Foreskin keratinocyte (primary cell): ENCODE measurements at places on chromosomes 4 and X.

- DNase-seq = peak; percentile 46
Observed at GRCh38 chr4:142846108-142846728, at the start of gene INPP4B. Gene INPP4B, minus strand, starts transcription at chr4:142846301.

GRCh38 chrX:150357790-150358189, 5.3 kb upstream of the MAMLD1 start:
- no peak for DNase-seq

GRCh38 chr4:82038936-82039335, 334.9 kb downstream of the HNRNPD start:
- no peak for DNase-seq

GRCh38 chr4:146763560-146763959, 124.9 kb downstream of the POU4F2 start:
- DNase-seq = no peak

DNA sequence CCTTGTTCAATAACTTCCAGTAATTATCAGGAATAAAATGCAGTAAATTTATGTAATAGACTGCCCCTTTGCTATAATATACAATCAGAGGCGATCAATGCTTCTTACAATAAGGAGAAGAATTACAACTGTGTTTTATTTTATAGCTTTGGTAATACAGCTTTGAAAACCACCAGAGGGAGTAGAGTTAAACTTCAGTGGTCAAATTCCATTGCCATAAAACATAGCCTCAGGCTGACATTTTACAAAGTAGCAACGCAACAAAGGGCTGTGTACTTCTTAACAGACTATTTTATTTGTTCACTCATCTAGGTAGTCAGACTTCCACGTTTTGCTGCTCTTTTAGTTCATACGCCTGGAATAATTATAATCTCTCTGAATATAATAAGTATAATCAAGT, 58.5 kb downstream of the TEX13C start:
- no peak for DNase-seq

DNA sequence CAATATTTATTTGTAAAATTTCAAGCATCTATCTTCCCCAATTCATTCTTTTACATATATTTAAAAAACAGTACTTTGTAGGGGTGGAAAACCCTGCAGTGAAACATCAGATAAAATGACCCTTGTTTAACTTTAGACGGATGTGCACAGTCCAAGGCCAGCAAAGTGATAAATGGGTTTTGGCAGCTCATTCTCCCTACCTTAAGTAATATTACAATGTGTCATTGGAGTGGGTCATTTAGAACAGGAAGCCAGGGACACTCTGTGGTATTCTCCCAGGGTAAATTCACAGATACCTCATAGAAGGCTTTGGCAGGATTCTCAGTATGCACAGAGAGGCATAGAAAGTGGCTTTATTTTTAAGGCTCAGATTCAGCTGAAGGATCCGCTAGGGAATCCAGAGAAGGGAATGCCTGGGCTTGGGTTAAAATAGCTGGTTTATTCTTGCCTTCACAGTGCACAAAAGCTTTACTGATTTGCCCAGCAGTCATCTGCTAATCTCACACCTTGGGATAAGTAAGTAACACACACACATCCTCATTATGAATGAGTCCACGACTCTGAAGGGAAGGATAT, 206.7 kb downstream of the RASL11B start:
- DNase-seq = no peak

- no peak for DNase-seq
Observed at GRCh38 chrX:137432609-137433008, 133.3 kb upstream of the ZIC3 start.

- no peak for DNase-seq
Observed at GRCh38 chrX:107678957-107679740, 50.8 kb downstream of the PRPS1 start.

GRCh38 chr4:20078644-20079043, 173.1 kb upstream of the SLIT2 start:
- no peak for DNase-seq

GRCh38 chr4:145041378-145041777, 56.6 kb downstream of the ANAPC10 start:
- DNase-seq = no peak

DNA sequence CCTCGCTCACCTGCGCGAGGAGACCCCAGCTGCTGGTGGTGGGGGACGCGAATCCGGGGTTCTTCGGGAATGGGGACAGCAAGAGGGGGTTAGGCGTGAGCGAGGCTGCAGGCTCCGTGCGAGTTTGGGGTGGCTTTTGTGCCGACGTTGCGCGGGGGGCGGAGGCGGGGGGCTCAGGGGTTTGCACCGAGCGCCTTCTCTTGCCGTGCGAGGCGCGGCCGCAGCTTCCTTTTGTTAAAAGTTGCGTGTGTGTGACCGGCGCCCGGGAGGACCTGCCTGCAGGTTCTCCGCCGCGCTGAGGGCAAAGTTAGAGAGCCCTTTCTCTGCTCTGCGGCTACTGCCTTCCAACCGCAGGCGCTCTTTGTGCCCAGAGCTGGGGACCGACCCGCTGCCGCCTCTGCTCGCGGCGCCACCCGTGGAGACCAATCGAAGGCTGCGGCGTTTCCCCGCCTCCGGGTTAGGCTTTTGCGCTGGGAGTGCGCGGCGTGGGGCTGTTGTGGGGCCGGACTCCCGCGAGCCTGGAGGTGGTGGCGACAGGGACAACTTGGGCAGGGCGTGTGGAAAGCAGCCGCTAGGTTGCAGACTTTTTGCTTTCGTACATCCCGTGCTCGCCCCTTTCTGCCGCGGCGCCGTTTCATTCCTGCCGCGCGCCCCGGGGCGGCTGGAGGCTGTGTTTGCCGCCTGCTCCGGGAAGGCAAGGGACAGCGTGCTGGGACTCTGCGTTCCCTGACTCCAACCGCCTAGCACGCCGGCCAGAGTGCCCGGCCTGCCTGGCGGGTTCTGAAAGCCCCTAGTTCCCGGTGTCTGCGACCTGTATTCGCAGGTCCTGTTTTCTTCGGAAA, 716 bp downstream of the KIT start:
- DNase-seq = peak; percentile 21

- no peak for DNase-seq
Observed at GRCh38 chr4:6550821-6551220, 24.2 kb upstream of the MAN2B2 start.

DNA sequence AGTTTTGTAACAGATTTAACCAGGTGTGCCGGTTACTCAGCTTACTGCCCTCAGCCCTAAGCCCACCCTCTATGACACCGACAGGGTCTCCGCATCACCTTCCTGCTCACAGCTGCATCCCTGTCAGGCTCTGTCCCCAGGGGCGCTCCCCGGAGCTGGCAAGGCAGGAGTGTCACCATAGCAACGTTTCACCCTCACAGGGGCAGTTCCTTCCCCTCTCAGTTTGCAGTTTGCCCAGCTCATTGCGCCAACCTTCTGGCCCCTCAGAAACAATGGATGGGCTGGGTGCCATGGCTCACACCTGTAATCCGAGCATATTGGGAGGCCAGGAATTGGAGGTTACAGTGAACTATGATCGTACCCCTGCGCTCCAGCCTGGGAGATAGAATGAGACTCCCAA, 42.6 kb downstream of the RGS12 start:
- DNase-seq = no peak

DNA sequence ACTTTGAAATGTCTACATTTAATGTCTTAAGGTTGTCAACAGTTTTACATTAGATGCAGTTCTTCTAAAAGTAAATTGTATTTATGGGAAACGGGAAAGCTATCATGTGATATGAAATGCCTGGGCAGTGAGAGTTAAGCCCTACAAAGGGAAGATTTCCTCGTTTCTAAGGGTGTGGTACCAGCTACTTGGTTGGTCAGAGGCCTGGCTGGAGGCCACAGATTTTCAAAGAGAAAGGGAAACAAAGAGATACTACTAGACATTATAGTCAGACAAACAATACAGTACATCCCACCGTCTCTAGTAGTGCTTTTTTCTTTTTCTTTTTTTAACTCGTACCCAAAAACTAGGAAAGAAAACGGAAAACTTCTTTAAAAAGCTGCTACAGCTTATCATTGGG, 467.8 kb downstream of the PCDH7 start:
- no peak for DNase-seq

GRCh38 chrX:130482871-130483270, 81.1 kb downstream of the RBMX2 start:
- DNase-seq = no peak

GRCh38 chr4:184873054-184873453, 47.3 kb upstream of the ACSL1 start:
- DNase-seq = no peak

- DNase-seq = no peak
Observed at GRCh38 chrX:857376-857775, 226.8 kb downstream of the SHOX start.

- no peak for DNase-seq
Observed at GRCh38 chr4:24063731-24064130, 173.9 kb upstream of the PPARGC1A start.

- no peak for DNase-seq
Observed at GRCh38 chrX:118116713-118117550, at the start of gene KLHL13. Gene KLHL13, minus strand, starts transcription at chrX:118116810. Its CDS starts 88,337 bp downstream, at chrX:118028473.

DNA sequence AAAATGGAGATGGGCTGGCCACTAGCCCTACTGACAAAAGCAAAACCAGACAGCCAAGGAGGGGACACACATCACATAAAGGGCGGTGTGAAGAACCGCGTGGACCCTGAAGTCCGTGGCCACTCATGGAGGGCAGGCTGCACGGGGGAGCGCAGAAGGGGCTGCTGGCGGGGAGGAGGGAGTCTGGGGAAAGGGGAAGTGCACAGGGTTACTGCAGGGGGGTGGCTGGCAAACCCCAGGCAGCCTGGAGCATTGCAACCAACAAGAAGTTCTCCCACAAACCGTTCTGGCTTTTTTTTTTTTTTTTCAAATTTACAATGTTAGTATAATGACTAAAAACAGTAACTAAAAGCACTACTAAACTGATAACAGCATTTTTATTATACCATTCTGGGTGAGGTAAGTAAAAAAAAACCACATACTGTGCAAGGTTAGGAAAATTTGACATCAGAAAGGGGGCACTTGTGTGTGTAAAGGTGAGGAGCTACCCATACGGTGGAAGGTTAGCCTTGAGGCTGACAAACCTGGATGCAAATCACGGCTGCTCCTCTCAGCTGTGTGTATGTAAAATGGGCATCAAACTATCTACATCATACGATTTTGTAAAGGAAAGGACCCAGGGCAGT, 87.1 kb downstream of the TSPAN5 start:
- no peak for DNase-seq

DNA sequence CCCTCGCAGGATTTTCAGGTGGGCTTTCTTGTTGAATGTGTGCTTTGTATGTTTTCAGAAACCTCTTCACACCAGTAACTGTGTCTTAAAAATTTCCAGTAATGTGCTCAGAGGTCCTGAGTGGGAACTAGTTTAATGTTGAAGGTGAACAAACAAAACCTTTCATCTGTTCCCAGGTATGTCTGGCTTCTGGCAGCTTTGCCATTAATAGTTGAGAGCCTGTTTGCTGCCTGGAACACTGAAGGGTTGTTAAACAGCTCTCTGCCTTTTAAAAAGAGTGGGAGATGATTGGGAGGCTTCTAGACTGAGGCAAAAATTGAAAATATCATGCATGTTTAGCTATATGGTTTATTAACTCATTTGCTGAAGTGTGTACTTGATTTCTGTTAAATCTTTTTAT, 161.2 kb upstream of the AGTR2 start:
- no peak for DNase-seq

DNA sequence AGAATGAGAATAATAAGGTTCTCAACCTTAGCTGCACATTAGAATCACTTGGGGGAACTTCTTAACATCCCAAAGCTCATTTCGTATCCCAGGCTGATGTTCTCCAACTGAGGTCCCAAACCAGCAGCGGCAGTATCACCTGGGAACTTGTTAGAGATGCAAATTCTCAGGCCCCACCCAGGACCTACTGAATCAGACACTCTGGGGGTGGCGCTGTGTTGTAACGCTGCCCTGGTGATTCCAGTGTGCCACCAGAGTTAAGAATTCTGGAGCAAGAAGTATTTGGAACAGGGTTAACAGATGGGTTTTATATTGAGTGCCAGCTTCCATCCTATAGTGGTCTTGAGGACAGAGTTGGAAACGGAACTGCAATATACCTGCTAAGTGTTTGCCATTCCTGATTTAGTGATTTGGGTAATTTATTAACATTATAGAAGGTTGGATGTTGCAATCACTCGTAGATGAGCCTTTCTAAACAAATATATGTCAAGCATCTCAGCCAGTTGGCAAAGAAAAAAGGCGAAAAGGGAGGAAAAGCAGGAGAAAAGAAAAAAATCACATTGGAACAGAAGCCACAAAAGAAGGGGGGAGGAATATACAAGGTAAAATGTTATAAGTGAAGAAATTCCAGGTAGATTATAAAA, 141.0 kb downstream of the ARX start:
- DNase-seq = no peak

DNA sequence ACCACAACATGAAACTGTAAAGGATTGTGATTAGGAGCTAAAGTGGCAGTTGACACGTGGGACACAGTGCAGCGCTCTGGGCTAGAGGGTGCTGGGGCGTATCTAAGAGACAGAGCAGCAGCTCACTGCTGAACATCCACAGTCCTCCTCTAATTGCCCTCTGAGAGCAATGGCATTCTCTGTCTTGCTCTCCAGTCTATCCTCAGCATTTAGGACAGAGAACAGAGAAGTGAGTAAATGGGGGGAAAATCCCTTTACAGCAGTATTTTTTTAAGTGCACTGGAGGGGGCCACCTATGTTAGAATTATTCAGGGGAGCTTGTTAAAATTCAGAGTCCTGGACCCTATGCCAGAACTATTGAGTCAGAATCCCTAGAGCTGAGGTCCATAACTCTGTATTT, 4.2 kb upstream of the TMEM154 start:
- no peak for DNase-seq

- no peak for DNase-seq
Observed at GRCh38 chr4:139361301-139361700, 59.0 kb upstream of the NDUFC1 start.

DNA sequence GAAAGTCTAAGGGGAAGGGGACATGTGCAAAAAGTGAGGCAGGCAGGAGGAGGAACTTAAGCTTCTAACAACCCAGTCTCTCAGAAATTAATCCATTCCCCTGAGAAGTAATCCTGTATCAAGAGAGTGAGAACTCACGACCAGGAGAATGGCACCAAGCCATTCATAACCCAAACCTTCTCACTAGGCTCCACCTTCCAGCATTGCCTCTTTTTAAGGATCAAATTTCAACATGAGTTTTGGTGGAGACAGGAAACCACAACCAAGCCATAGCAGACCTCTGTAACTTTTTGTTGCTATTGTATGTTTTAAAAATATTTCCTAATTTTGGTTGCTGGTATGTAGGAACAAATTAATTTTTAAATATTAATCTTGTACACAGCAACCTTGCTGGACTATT, 32.8 kb downstream of the PASD1 start:
- no peak for DNase-seq

DNA sequence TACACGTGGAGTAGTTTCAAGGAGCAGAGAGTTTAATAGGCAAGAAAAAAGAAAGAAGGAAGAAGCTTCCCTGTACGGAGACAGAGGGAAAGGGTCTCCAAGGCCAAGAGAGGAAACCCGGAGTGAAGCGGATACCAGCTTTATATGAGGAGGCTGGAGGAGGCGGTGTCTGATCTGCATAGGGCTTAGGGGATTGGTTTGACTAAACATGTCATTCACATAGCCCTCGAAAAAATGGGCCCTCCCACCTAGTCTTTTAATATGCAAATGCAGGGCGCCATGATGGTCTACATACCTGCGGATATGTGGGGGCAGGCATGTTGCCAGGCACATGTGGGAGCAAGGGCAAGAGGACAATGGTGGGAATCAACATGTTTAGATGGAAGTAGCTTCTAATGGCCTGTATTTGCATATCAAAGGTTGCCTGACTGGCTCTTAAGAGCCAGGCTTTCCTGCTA, 103.1 kb upstream of the UGT8 start:
- no peak for DNase-seq

GRCh38 chr4:177271091-177271490, 38.6 kb upstream of the NEIL3 start:
- DNase-seq = no peak
